ENCODE measurements at places on chromosomes 5 and 9.

- no peak for DNase-seq
These were observed 6.2 kb downstream of the ANGPTL2 start for GRCh38 chr9:127116088-127116726.

GRCh38 chr5:71471193-71471592, 15.7 kb downstream of the BDP1 start:
- DNase-seq: no peak

DNA sequence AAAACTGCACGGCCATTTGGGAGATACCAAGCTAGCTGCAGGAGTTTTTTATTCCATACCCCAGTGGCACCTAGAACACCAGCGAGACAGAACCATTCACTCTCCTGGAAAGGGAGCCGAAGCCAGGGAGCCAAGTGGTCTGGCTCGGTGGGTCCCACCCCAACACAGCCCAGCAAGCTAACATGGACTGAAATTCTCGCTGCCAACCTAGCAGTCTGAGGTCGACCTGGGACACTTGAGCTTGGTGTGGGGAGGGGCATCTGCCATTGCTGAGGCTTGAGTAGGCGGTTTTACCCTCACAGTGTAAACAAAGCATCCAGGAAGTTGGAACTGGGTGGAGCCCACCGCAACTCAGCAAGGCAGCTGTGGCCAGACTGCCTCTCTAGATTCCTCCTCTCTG, 108.9 kb upstream of the CHD1 start:
- DNase-seq: peak; percentile 84

DNA sequence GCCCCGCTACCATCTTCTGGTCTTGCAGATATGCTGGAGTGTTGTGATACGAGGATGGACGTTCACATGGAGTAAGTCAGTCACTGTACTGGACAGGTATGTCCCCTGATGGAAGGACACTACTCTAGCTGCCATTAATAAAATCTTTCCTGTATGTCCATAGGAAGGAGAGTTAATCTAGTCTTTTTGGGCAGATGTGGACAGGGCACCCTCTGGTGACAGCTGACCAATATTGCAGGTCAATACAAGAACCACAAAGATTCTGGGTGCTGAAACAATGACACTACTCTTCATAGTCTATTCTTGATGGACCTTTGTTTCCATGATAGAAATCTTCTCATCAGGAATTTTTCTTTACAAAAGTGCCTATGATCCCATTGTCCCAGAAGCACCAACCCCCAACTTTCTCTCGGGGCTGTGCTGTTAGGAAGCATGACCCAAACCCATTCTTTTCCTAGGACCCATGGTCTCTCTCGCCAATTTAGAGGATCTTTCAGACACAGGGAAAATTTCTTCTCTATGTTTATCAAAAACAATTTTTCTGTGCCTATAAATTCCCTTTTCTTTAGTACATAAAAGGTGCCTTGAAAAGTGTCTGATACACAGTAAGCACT, 376.9 kb downstream of the DTWD2 start:
- no peak for DNase-seq
